DMS 273 treated with DMSO at 0.1 percent for 48 hours (cell line): ENCODE measurements at places on chromosomes 3 and 15.

- no peak for DNase-seq
Measured at GRCh38 chr3:175111036-175111435, 251.9 kb downstream of the NAALADL2 start.

DNA sequence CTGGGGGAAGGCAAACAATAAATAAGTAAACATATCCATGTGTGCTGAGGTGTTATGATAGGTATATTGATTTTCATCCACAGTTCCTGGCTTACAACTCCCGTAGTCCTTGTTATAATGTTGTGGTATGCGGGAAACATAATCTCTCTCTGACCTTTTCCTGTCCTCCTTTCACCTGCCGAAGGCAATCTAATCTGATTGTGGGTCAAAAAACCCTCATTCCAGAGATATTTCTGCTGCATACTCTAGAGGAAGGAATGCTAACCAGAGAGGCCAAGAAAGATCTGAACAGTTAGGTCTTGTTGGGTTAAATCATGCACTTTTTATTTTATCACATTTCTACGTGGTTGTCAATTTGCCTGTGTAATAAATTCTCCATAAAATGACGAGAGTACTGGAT, 383.6 kb upstream of the SEMA6D start:
- DNase-seq: no peak

- DNase-seq: no peak
Measured at GRCh38 chr3:172876297-172876696, 125.8 kb downstream of the ECT2 start.

DNA sequence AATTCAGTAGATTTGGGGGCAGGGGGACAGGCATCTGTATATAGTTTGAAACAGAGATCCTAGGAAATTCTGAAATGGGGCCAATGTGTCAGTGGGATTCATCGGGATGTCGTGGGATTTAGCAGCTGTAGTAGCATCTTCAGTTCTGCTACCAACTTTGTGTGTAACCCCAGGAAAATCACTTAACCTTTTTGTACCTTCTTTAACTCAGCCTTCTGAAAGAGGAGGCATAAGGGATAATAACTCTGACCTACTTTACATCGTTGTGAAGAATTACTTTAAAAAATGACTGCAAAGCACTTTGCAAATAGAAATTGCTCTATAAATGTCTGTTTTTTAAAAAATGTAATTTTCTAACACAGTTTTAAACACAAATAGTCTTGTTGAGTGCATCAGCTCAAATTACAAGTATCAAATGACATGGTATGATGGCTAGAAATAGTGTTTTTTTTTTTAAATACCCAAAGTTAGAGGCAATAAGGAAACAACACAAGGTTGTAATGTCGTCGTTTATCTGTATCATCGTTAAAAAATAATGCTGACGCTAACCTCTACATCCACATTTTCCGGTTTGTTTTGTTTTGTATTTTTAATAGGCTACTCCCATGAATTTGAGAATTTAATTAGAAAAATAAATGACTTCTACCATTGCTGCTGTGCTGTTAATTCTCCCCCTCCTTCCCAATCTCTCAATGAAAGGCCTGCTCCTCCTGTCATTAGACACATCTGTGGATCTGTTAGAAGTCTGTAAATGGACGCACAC, 338.5 kb downstream of the PTPRG start:
- DNase-seq: no peak

- no peak for DNase-seq
Measured at GRCh38 chr15:59738676-59739075, 49.6 kb upstream of the BNIP2 start.

DNA sequence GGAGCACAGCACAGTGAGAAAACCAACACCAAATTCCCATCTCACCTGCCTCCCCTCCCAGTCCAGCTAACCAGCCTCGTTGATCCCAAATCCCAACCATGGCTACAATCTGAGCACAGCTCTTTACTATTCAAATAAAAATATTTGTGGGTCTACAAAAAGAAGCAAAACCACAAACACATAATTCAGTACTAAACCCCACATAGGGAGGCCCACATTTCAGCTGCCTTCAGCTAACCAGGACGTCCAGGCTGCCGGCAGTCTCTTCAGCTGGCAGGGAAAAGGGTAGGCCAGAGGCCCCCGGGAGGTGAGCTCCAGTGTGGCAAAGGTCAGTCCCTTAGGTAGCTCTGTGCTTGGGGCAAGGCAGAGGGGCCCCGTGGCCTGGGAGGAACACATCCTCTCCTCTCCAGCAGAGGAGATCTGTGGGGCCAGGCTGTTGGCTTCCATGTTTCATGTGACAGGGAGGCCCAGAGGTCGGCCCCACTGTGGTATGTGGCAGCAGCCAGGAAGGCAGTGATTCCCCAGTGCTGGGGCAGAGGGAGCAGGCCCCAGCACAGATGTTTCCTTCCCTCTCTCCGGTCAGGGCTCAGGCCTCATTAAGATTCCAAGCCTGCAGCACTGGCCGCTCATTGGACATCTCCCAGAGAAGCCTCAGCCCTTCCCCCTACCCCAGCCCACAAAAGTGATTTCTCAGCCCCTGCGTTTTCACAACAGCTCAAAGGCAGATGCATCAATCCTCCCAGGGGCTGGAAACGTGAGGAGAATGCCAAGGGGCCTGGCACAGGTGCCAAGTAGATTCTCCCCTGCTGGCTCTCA, 381.4 kb downstream of the NTRK3 start:
- peak; percentile 11 for DNase-seq

- no peak for DNase-seq
Measured at GRCh38 chr15:68097029-68097428, 42.9 kb downstream of the PIAS1 start.

- DNase-seq: no peak
Measured at GRCh38 chr3:25423780-25424588, 4.1 kb upstream of the RARB start.

DNA sequence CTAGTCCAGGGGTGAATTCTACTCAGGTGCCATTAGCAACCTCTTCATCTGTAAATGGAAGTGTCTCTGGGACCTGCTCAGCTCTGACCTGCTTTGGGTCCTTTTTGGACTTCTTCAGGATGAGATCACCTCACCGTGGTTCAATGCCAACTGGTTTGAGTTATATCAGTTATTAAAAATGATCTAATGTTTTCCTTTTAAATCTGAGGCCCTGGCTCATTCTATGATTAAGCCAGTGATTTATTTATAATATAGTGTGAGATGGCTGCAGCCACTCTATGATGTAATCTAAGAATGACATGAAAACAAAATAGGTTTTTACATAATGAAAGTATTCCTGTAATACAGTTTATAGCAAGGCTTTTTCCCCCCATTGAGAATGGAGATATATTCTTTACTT, 79.4 kb downstream of the LPP start:
- DNase-seq: no peak

- no peak for DNase-seq
Measured at GRCh38 chr3:53238886-53239285, 16.9 kb downstream of the TKT start.

DNA sequence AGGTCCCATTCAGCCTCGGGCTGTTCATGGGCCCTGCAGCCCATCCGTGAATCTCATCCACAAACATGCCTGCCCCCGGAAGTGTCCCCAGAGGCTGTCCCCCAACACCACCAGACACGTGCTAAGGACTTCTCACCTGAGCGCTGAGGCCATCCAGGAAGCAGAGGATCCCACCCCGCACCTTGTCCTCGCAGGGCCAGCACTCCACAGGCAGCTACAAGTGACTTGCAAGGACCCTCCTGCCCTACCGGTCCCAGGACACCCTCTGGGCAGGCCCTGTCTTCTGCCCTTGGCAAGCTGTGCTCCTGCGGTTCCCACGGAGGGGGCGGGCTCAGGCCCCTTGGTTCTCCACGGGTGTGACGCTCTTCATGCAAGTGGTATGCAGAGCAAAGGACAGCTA, 146.0 kb downstream of the NUP210 start:
- no peak for DNase-seq

- DNase-seq: no peak
Measured at GRCh38 chr3:101730839-101731238, 6.4 kb downstream of the CEP97 start.
